ENCODE measurements at places on chromosomes 11 and 22. TPM values are rescaled to one million over a fixed set of nuclear protein-coding genes. Genes with fewer than 3 reads are reported as not detected.

RAPSN gene
- 57.9 TPM for total RNA-seq

- no peak for DNase-seq
Observed at GRCh38 chr11:46855167-46855566, 9.1 kb upstream of the CKAP5 start.

DNA sequence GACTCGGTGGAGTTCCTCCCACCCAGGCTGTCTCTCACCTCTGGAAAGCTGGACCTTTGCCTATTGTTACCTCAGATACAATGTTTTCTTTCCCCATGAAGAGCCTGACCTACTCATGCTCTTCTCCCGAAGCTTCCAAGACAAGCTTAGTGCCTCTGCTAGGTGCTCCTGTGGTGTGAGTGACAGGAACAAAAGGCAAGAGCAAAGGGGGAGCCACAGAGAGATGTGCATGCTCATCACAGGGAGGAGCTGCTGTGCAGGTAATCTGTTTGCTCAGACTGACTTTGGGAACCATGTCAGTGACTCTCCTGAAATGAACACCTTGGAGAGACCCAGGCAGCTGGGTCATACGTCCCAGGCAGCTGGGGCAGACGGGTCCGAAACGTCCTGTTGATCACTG lies 53.6 kb upstream of the VSTM5 start:
- no peak for DNase-seq

DNA sequence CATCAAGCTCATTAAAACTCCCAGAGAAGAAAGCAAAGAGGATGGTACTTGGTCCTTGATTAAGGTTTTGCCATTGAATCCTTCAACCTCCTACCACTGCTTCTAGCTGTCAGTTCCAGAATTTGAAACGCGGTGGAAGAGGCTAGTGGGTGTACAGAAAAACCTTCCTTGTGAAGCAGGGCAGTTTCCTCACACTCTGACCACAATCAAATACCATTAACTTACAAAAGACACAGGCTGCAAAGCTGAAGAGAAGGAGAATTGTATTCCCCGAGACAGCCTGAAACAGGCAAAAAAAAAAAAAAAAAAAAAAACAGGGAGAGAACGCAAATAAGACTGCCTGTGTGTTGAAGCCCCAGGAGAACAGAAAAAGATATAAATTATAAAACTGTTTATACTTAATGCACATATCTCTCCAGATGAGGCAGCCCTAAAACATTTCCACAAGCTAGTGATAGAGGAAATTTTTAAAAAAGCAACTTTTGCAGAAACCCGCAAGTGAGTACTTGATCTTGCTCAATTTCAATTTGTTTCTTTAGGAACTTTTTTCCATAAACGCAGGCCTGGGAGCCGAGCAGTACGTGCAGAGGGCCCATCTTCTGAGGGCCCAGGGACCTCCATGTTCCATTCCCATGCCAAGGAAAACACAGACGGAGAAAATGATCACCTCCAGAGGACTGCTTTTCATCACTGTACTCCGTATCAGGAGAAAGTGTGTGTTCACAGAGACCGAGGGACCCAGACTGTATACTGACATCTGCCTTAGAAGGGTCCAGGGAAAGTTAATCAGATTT lies 218.7 kb upstream of the BLID start:
- peak; percentile 39 for DNase-seq

- DNase-seq: peak; percentile 78
Observed at GRCh38 chr11:123061403-123062157, at the start of gene HSPA8. Gene HSPA8, minus strand, starts transcription at chr11:123062136. Its CDS starts 812 bp downstream, at chr11:123061324.

GRCh38 chr11:64207256-64208085 lies 950 bp downstream of the FERMT3 start:
- DNase-seq: peak; percentile 91

- no peak for DNase-seq
Observed at GRCh38 chr11:119681361-119681910, 47.6 kb downstream of the NECTIN1 start.
